Amygdala (tissue), 56 donors: ENCODE measurements at places on chromosomes 13 and 19.
A peak's percentile ranks its signal among the peaks of the same experiment; 100 is the strongest.

- DNase-seq = no peak
Measured at GRCh38 chr19:58123354-58123753, 25.3 kb upstream of the ZSCAN18 start.

DNA sequence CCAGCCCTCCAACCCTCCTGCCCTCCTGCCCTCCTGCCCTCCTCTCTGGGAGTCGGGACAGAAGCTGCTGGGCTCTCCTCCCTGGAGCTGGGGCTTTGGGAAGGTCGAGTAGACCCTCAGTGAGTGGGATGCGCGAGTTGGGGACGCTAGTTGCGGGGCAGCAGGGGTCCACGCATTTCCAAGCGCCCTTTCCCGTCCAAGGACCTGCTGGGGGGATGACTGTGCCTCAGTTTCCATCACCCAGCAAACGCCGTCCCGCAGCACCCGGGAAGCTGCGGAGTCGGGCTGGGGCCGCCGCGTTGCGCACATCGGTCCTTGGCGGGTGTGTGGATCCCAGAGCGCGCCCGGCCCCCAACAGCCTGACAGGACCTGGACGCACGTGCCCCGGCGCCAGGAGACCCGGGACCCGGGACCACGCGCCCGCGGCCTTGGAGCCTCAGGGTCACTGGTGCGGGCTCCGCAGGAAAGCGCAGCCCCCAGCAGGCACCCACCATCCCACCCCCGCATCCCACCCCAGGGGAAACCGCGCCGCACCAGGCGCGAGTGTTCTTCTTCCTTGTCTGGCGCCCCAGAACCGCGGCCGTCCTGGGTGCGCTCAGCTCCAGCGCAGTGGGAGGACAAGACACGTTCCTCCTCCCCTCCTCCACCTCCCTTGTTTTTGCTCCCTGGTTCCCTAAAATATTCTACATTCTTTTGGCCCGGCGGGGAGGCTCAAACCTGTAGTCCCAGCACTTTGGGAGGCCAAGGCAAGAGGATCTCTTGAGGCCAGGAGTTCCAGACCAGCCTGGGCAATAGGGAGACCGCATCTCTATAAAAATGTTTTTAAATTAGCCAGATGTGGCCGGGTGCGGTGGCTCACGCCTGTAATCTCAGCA is 9.2 kb downstream of the ONECUT3 start:
- DNase-seq = no peak

DNA sequence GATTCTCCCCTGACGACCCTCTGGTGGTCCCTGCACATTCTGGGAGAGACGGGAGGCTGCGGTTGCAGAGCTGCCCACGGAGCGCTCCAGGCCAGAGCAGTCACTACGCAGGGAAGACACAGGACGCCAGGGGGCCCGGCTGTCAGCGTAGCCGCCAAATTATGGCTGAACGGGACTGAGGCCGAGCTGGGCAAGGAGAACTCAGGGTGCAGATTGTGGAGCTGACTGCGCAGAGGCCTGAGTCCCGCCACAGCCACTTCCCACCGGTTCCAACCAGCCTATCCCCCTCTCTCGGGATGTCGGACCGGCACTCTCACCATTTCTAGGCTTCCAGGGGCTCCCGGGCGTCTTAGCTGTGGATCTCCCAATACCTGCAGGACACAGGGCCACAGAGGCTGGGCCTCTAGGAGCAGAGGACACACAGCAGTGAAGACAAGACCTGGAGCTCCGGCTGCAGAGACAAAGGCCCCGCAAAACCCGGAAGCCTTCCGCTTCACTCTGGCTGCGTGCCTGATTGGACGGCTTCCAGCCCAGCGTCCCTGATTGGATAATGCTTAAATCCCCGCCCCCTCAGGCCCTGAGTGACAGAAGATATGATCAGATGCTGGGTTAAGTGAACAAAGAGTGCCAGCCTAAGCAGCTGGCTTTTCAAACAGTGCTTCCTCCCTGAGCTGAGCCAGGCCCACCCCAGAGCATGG is at the start of gene ZNF737:
Gene ZNF737 (minus strand): TSS at position 461 of the 698 bp plus-strand sequence. CDS start 141 bp downstream, at position 320.
- peak; percentile 93 for DNase-seq

DNA sequence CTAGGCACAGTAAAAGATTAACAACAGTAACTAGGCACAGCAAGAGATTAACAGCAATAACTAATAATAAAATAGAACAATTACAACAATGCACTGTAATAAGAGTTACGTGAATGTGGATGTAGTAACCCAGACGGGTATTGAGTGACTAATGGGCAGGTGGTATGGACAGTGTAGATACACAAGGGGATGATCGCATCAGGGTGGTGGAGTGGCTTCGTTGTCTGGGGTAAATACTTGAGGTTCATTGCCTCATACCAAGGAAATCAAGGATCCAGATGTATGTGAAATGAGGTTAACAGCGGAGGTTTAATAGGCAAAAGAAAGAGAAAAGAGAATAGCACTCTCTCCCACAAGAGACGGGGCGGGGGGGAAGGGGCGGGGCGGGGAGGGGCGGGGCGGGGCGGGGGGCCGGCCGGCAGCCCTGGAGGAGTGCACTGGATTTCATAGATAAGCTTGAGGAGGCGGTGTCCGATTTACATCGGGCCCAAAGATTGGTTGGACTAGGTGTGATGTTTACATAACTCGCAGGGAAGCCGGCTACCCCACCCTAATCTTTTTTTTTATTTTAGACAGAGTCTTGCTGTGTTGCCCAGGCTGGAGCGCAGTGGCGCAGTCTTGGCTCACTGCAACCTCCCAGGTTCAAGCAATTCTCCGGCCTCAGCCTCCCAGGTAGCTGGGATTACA is 106.3 kb downstream of the KCTD15 start:
- no peak for DNase-seq

- DNase-seq = no peak
Measured at GRCh38 chr19:41945135-41945766, 13.9 kb downstream of the RABAC1 start.

GRCh38 chr13:109910194-109910593 is 123.8 kb upstream of the IRS2 start:
- DNase-seq = no peak
